ENCODE measurements at places on chromosomes 13 and 19.

DNA sequence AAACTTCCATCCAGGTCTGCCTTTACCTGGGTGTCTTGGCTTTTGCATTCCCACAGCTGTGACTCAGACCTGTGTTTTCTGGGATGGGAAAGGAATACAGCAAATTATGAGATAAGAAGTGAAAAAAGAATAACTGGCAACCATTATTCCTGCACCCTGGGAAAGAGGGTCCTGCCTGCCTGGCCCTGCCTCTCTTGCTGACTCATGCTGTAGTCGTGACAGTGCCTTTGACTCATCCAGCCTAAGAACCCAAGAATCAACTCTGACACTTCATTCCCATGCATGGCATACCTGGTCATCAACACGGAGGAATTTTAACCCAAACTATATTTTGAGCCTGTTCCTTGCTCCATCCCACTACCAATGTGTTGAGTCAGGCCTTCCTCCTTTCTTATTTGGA, 185.4 kb upstream of the SERP2 start:
- DNase-seq: no peak

DNA sequence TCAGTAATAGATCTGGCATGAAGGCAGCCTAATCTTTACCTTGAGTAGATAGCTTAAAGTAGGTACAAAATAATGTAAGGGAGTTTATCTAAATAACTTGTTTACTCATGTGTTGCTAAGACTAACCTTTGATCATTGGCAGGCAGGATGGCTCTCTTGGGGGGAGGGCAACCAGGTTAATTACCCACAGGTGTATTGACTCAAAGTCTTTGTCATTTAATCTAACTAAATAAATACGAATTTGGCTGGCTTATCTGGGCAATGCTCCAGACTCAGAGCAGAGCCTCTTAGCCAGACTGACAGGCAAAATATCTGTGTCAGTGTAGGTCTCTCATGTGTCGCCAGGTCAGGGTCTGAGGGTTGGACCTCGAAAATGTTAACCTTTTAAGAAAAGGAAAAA, 283.4 kb upstream of the KLHL1 start:
- DNase-seq: no peak

DNA sequence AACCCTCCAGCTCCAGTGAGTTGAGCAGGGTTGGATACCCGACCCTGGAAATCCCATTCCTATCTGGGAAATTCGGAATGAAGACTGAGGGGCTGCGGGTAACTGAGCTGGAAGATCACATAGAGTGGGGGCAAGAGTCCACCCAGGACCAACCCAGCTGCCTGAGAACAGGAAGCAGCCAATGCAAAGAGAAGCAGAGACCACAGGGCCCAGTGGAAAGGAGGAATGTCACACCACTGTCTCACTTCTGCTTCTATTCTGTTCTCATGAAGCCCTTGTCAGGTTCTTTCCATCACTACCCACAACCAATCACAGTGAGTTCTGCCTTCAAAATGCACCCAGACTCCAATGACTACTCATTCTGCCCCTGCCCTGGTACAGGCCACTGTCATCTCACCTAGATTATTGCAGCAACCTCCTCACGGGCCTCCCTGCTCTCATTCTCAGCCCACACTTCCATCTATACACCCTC, 15.3 kb downstream of the DYRK1B start:
- no peak for DNase-seq

GRCh38 chr19:12545267-12545666, 6.0 kb downstream of the ZNF564 start:
- DNase-seq: no peak

DNA sequence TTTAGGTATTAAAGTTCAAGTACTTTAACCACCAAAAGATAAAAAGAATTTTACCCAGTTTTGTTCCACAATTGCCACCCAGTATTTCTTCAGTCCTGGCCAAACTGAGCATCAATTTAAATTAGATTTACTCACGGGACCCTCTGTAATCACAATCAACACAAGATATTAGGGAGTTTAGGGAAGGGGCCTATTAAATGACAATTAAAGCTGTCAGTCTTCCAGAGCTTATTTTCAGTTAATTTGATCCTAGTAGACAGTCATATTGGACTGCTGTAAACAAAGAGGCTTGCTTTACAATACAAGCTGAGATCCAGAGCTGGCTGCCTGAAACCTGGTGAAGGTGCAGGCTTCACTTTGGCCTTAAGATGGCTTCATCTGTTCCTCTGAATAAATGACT, 321.2 kb upstream of the NBEA start:
- no peak for DNase-seq

GRCh38 chr13:74032325-74032724, 101.9 kb downstream of the KLF12 start:
- DNase-seq: no peak

GRCh38 chr13:78465250-78465649, 138.1 kb downstream of the POU4F1 start:
- DNase-seq: no peak

DNA sequence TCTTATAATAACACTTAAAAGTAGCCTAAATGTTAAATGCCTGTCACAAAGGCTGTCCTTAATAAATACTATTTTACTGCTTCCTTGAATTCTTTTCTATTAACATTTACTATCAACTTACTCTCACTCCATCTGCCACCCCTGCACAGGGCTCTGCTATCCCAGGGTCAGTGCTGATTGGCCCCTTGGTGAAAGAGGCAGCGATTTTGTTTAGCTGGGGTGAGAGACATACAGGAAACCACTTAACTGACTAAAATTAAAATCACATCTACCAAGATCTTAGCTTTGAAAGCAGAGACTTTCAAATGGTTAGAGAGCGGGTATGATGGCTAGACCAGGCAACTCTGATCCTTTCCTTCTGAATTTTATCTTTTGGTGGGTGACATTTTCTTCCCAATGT, 149.9 kb upstream of the HTR2A start:
- DNase-seq: no peak

DNA sequence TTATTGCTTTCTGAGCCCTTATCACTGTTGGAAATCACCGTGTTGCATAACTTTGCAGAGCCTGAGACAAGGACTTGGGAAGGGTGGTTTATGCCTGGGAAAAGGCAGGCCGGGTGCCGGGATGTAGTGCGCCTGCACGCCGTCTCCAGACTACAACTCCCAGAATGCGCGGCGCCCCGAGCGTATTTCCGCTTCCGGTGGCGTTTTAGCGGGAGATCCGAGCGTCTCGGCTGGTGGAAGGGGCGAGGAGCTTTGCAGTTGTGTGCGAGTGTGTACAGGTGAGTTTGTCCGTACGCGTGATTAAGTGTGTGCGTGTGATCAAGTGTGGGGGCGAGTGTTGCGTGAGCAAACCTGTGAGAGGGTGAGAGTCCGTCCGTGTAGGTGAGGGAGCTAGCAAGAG, 75.4 kb downstream of the PEG3 start:
- DNase-seq: no peak

GRCh38 chr13:43799191-43799590, 12.4 kb upstream of the ENOX1 start:
- no peak for DNase-seq

- no peak for DNase-seq
Measured at GRCh38 chr13:103839460-103839859, 773.2 kb upstream of the SLC10A2 start.

GRCh38 chr19:556611-557382, 12.9 kb downstream of the GZMM start:
- DNase-seq: no peak

DNA sequence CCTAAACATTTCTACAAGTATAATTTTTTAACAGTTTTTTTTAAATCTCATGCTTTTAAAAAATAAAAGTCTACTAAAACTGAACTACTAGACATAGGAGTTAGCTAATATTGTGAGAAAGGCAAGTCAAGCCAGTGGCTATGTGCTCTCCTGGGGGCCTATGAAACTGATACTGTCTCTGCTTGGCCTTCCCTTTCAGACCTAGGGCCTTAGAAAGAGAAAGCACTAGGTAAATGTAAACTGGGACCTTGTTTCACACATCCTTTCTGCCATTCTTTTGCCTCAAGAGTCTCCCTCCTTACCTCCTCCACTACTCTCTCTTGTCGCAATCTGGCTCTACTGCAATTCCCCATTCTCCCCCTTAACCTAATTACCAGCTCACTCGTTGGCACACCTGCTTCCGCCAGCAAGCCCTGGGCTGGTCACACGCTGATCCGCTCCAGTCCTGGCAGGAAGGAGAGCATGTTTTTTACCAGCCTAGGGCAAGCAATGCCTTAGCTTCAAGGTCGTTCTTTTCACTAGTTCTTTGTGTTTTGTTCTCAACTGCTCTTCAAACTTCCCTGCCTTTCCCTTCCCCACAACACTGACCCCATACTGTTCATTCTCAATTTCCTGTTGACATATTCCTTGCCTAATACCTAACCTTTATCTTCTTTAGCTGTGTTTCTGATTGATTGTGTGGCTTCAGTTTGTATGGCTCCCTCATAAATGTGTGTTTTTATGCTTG, 23.1 kb downstream of the TBC1D4 start:
- no peak for DNase-seq

DNA sequence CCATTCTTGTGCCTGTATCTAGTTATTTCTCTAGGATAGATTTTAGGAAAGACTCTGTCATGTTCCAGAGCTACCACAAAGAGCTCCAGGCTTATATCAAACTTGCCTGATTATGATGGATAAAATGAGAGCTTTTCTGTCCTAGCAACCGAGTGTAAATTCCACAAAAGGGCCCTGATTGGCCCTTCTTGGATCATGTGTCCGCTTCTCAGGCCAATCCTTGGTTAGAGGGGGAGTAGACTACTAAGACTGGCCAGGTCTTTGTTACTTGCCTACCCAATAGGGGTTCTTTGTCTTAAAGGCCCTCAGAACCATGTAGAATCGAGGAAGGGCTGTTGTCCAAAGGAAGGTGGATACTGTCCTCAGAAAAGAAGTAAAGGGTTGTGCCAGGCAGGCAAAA, 2.4 kb downstream of the DHX34 start:
- no peak for DNase-seq

DNA sequence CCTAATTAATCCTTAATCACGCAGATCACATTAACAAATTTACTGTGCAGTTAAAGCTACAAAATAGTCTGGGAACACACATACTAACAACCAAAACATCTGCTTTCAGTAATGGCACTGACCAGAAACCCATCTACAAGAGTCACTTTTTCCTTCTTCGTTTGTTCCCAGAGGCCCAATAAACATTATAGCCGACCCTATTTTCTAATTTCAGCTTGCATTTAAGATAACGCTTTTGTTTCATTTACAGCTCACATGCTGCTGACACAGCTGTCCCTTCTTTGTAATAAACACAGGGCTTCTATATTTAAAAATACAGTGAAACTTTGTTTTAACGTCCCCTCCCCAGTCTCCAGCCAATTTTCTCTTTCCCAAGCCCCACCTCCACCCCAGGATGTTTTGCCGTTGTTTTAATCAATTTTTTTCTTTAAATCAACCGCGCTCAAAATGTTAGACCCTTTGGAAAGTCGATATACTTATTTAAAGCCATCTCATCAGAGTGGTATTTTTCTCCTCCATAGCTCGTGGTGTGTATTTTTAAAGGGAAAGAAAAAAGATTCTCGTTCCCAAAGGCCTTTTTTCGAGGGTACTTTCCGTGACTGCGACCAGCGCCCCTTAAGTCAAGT, 1.7 kb upstream of the WBP4 start:
- DNase-seq: no peak

GRCh38 chr19:9877780-9878510, 42.8 kb downstream of the PIN1 start:
- no peak for DNase-seq

DNA sequence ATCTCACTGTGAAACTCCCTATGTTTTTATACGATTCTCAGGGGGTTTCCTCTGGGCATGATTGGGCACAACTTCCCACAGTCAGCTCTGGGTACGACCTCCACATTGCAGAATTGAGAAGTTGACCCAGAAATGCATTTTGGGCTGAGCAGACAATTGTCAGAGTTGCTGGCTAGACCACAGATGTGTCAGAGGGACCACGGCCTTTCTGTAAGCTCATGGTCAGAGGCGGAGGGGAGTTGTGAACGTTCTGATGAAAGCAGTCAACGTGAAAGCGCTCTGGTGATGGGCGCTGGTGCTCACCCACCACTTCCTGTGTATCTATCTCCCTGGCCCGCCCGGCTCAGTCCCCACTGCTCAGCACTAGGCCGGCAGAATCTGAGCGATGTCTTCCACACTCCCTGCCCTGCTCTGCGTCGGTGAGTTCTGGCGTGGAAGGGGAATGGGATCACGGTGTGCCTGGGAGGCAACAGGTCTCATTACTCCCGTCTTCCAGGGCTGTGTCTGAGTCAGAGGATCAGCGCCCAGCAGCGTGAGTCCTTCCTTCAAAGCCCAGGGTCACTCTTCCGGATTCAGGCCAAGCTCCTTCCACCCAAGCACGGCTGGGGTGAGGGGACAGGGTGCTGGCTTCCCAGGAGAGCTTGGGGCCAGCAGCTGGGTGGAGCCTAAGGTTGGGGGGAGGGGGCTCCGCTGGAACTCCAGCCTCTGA, at the start of gene NCR1:
Gene NCR1 (plus strand): TSS at position 346 of the 709 bp plus-strand sequence. CDS start 40 bp downstream, at position 386.
- DNase-seq: no peak

GRCh38 chr13:66492479-66492878, 737.7 kb downstream of the PCDH9 start:
- DNase-seq: no peak

GRCh38 chr13:39044536-39044935, 6.3 kb downstream of the NHLRC3 start:
- no peak for DNase-seq

GRCh38 chr13:50129081-50129705, 113.9 kb downstream of the KCNRG start:
- DNase-seq: no peak

DNA sequence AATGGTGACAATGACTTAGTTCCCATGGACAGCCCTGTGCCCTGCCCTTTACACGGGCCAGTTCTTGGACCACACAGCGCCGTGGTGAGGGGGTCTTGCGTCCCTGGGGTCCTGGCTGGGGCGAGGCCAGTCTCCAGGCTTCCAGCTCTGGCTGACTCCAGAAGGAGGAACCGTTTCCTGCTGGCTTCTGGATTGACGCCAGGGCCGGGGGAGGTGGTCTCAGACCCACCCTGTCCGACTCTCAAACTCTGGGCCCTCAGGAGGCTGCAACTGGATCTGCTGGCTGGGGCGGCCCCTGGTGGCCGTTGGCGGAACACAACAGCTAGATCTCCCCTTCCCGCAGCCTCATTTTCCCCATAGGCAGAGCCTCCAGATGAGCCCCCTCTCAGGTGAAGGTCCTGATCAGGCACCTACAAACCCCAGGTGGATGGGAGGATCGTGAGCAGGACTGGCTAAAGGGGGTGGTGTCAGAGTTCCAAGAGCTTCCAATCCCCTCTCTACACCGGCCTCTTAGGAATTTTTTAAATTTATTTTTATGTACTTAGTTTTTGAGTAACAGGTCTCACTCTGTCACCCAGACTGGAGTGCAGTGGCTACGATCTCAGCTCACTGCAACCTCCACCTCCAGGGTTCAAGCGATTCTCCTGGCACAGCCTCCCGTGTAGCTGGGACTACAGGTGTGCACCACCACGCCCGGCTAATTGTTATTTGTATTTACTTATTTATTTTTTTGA, 8.0 kb downstream of the CCDC194 start:
- no peak for DNase-seq

DNA sequence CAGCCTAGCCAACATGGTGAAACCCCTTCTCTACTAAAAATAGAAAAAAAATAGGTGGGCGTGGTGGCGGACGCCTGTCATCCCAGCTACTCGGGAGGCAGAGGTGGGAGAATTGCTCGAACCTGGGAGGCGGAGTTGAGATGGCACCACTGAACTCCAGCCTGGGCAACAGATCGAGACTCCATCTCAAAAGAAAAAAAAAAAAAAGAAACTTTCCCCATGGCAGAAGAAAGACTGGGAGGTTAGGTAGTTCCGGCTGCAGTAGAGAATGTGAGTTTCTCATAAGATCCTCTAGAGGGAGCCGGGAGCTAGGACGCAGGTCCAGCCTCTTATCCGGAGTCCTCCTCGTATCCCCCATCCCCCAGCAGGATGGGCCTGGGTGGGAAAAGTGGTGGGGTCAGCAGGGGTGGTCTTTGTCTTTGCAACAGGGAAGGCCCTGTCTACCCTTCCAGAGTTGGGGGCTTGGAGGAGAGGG, 13.2 kb upstream of the CREB3L3 start:
- DNase-seq: no peak
